ENCODE measurements at places on chromosomes 2 and 18. TPM values are rescaled to one million over a fixed set of nuclear protein-coding genes. Genes with fewer than 3 reads are reported as not detected.

Gene FKBP1B
- total RNA-seq, result 9.9 TPM

Gene GALNT5
- total RNA-seq, result 0.09 TPM

Gene FAHD2B
- 5.3 TPM for total RNA-seq

Gene CMPK2
- 1.9 TPM for total RNA-seq

Gene AQP12A
- total RNA-seq, result not detected

Gene TACR1
- total RNA-seq, result not detected

Gene LAMA1
- 1.2 TPM for total RNA-seq

Gene DNER
- total RNA-seq, result not detected

Gene AGAP1
- 10.2 TPM for total RNA-seq

Gene PLB1
- total RNA-seq, result 0.05 TPM

Gene CAPN14
- total RNA-seq, result 0.05 TPM

Gene G6PC2
- total RNA-seq, result not detected

Gene CDK15
- not detected for total RNA-seq

Gene NR4A2
- 0.17 TPM for total RNA-seq

Gene SGO2
- total RNA-seq, result 15.9 TPM

Gene PDE11A
- total RNA-seq, result 0.09 TPM

All from dermis blood vessel endothelial cell (primary cell).